ENCODE measurements at places on chromosomes 7 and 10.
A peak's percentile ranks its signal among the peaks of the same experiment; 100 is the strongest.

DNA sequence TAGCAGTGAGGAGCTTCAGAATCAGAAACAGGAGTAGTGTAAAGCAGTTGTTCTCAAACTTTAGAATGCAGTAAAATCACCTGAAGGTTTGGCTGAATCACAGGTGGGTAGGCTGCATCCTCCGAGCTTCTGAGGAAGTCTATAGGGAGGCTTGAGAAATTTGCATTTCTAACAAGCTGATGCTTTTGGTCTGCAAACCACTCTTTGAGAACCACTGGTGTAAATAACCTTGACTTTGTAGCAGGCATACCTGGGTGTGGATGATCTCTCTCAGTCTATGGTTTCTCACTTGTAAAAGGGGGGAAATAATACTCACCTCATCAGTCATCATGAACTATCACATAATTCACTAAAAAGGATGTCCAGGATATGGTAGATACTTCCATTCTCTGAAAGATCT, 118.1 kb downstream of the SRI start:
- no peak for DNase-seq

DNA sequence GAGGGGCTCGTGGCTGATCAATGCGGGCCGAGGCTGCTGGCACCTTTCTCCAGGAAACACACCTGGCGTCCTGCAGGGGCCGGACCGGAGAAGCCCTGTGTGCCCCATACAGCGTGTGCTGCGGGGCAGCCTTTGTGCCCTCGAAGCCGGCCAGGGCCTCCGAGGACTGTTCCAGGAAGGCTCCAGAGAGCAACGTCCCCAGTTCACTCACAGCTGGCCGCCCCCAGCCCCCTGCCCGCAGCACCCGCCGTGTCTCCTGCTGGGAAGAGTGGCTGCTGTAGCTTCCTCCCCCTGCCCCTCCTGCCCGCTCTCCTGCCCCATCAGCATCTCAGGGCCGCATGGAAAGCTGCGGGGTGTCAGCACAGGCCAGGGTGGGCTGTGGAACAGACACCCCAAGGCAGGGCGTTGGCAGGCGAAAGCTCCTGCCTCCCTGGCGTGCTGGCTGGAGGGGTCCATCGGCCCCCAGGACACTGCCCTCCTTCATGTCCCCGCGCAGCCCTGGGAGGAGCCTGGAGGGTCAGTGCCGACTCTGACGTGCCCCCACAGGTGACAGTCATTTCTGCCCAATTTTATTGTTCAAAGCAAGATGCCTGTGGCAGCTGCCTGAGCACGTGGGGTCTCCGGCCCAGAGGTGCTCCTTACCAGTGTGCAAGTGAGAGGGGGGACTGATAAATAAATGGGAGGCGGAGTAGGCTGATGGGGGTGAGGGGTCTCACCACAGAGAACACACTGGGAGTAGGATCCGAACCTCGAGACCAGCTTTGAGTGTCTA, 95.8 kb upstream of the DIP2C start:
- no peak for DNase-seq

DNA sequence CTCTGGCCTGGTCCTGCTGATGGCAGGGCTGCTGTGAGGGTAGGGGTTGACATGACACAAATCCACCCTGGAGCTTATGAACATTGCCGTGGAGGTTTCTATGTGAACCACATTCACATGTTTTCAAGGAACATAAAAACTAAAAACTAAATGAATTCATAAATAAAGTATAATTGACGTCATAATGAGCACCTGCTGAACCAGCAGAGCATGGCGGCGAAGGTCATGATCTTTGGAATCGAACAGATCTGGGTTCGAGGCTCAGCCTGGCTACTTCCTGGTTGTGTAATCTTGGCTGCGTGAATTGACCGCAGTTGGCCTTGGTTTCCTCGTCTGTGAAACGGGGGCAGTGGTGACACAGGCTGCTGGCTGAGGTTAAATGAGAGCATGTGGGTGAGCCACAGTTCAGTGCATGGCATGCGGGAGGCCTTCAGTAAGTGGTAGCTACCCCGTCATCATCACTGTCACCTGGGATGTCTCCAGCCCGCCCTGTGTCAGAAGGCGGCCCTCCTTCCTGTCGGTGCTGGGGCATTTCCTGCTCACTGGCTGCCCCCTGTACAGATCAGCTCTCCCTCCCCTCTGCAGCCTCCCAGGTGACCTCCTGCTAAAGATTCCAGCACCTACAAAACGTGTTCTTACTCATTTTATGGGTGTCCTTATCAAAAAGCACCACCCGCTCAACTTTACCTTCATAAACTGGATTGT, 190.3 kb upstream of the SHH start:
- DNase-seq = no peak

DNA sequence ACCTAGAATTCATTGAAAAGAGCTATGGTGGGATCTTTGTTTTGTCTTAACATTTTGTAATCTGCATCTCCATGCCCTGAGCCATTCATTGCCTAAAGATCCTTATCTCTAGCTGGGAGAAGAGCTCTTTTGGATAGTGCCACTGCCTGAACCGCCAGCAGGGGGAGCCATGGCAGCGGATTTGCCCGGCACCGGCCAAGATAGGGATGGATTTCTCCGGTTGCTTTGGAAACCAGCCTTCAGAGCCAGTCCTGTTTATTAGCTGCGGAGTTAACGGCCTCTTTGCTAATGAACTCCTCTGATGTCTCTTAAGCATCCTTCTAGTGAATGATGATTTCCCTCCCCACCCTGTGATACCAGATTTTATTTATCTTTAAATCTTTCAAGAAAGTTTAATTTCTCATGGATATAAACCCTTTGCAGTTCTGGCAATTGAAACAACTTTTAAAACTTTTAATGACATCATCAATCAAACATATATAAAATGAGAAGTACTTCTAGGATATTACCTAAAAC, 58.2 kb upstream of the LYZL2 start:
- peak; percentile 88 for DNase-seq

DNA sequence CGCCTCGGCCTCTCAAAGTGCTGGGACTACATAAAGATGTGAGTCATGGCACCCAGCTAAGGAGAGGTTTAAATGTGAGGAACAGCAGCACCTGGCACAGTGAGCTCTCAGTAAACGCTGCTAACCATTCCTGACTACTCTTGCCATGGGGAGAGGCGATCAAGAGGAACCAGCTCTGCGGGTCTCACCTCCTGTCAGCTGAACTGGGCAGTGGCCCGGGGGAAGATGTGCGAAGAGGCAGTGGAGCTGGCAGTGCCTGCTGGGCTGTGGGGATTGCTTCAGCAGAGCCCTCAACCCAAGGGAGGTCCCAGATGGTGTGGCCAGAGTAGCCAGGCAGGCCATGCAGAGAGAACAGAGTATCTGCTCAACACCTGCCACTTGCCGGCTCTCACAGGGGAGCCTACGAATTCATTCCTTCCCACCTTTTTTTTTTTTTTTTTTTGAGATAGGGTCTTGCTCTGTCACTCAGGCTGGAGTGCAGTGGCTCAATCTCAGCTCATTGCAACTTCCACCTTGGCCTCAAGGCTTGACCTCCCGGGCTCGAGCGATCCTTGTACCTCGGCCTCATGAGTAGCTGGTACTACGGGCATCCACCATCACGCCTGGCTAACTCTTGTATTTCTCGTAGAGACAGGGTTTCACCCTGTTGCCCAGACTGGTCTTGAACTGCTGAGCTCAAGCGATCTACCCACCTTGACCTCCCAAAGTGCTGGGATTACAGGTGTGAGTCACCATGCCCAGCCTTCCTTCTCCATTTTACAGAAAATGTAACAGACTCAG, 6.8 kb downstream of the POLM start:
- DNase-seq = no peak

DNA sequence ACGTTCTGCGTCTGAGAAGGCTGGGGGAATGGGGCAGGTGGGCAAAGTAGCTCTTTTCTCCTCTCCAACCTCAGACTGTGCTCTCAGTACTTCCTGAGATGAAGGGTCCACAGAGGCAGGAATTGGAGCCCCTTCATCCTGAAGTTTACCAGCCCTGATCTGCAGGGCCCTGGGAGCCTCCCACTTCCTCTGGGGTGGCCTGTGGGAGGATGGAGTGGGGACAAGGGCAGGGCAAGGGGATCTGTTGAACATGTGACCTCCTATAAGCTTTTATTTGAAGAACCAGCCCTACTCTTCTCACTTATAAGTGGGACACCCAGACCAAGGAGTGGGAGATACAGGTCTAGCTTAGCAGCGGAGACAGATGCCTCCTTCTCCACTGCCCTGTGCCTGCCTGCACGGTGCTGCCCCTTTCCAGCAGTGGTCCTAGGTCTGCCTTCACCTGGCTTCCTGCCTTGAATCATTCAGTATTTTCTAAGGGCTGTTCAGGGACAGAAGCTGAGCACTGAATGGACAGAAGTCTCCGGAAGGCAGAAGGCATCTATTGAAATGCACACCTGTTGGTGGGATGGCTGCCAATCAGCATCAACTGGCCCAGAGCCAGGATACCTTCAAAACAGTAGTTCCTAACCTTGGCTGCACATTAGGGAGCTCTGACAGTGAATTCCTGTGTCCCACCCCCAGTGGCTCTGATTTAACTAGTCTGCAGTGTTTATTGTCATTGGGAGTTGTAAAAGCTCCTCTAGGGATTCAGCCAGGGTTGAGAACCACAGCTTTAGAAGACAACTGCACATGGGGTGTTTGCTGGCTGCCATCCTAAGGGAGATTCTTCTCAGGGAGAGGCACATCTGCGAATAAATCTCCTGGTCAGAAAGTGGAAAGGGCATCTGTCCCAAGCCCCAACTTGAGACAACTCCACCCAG, 2.7 kb upstream of the ARHGAP22 start:
- DNase-seq = no peak

DNA sequence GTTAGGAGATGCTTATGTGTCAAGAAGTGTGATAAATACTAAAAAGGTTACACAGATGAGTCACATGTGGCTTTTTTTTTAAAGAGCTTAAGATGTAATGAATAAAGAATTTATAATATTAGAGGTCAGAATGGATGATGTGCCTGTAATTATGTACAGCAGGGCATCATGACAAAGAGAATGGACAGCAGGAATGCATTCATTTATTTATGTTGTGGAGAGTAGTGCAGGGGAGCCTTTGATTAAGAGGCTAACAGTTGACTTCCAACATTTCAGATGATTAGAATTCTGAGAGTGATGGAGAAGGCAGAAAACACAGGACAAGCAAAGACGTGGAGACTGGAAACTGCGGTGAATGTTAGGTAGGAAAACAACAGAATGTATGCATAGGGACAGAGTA, 691.4 kb upstream of the POM121L12 start:
- no peak for DNase-seq

GRCh38 chr7:95396136-95397032, at the start of gene PON3:
PON3 (minus strand) TSS chr7:95396375; CDS start chr7:95396350, 25 bp downstream.
- DNase-seq = no peak

GRCh38 chr7:27140126-27140857, 3.2 kb downstream of the HOXA5 start:
- DNase-seq = no peak

GRCh38 chr7:94957061-94957460, 49.7 kb downstream of the PPP1R9A start:
- no peak for DNase-seq
